HCEC 1CT (cell line): ENCODE measurements at places on chromosomes 16 and 17.

- DNase-seq = no peak
These were observed 17.6 kb upstream of the CYB5B start for GRCh38 chr16:69406780-69407331.

DNA sequence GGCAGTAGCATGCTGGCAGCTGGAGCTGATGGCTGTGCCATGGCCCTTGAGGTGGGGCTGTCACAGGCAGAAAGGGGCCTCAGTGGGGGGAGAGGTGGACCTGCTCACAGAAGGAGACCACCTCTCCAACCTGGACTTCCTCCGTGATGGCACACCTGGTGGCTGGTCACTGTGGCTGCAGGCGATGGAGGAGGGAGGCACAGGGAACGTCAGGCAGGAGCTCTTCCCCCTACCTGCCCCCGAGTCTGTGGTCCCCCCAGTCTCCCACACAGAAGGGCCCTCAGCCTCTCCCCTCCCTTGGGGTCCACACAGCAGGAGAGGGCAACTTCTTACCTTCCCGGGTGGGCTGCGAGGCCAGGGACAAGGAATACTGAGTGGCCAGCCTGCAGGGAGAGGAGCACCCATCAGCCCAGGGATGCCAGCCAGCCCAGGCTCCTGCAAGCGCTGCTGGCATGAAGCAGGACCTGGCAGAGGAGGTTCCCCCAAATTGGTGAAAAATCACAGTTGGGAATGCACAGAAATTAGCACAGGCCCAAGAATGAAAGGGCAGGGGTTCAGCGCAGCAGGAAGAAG is 96.5 kb downstream of the GOSR1 start:
- DNase-seq = no peak

DNA sequence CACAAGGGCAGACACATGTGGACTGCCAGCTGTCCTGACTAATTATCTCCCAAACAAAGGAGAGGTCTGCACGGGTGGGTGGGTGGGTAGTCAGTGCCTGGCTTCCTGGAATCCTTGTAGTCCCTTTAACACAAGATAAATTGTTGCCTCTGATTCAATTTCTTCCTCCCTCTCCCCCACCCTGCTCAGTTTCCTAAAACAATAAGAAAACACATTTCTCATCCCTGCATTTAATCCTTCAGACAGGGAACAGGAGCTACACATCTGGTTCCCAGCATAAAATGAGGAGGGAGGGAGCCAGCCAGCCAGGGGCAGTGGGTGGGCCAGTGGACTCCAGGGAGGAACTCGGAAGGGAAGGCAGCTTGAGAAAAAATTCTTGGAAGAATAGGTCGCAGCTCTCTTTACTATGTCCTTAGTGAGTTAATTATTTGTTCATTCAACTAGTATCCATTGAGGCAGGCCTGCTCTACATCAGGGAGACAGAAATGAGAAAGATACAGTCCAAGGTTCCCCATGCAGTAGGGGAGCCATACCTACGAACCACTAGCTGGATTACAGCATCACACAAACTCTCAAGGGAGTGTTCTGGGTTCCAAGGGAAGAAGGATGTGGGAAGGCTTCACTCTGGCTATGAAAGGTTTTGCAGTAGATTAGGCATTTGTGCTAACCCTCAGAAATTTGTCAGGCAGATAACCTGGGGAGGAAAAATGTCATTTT is 58.3 kb downstream of the CCT6B start:
- no peak for DNase-seq

DNA sequence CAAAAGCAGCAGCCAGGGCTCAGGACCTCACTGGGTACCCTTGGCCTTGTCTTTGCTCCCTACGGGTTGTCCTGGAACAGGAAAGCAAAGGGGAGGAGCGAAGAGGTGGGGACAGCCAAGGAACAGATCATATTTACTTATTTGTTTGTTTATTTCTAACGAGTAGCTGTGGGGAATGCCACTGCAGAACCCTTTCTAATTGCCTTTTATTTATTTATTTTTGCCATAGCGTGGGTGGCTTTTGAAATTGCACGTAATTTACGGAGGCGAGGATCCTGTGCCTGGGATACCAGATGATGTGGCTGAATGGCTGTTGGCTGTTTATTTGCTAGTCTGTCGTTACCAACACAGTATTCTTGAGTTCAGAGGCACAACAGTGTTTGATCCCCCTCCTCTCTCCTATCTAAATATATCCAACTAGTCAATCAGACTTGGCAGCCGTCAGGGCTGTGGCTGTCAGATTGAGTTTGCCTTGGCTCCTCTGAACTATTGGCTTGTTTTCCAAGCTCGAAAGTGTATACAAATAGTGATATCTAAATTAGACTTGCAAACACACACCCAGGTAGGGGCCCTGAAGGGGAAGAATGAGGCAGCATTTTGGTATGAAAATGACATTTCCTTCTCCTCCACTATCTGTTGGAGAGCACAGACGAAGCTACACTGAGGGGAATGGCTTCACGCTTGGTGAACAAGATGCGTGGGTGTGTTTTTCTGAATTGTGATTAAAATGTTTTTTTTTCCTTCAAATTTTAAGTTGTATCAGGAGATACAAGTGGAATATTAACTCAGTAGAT is 110.4 kb downstream of the MSI2 start:
- DNase-seq = no peak

GRCh38 chr17:60141111-60142018 is 8.4 kb upstream of the CA4 start:
- no peak for DNase-seq

DNA sequence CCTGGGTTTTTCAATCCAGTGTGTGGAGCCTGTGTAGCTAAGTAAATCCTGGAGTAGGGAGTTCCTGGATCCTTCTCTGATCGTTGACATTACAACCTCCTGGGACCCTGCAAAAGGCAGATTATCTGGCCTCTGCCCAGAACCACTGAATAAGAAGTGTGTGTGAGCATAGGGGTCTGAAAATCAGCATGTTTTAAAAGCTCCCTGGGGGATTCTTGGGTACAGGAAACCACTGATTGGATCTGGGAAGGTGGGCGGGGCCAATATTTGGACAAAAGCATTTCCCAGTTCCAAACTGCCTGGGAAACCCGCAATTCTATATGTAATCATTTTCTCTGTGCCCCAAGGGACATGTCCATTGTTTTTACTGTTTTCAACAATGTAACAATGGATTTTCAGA is 27.2 kb upstream of the BEAN1 start:
- DNase-seq = no peak

DNA sequence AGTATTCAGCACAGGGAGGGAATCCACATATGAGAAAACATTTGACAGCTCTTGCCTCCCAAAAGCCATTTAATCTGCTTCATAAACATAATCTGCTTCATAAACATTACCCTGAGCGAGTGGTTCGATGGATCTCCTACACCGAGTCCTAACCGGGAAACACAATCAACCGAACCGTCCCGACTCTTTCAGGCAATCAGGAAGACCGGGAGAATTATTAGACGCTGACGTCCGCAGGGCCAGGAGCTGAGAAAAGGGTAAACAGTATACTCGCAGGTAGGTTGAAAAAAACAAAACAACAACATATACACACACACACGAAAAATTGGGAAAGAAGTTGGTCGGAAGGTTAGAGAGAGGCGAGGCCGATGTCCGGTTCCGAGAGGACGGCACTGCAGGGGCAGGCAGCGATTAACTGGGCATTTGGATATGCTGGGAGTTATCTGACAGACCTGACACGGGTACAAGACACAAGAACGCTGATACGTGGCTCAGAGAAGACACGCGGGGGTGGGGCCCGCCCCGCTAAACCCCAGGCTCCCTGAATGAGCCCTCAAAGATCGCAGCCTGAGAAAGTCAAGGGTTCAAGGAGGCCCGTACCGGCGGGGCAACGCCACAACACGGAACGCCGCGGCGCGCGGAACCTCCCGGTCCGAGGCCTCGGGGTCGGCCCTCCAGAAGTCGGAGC is 585 bp downstream of the AP1G1 start:
- DNase-seq = peak; percentile 20

GRCh38 chr16:10080051-10080772 is 102.0 kb downstream of the GRIN2A start:
- DNase-seq = no peak

- no peak for DNase-seq
These were observed 7.4 kb upstream of the PSMC5 start for GRCh38 chr17:63819585-63820537.
